Testis (tissue), 5 donors: ENCODE measurements at places on chromosomes 2 and 18.
A peak's percentile ranks its signal among the peaks of the same experiment; 100 is the strongest.

- no peak for DNase-seq
These were observed 28.0 kb downstream of the ST6GAL2 start for GRCh38 chr2:106857882-106858478.

DNA sequence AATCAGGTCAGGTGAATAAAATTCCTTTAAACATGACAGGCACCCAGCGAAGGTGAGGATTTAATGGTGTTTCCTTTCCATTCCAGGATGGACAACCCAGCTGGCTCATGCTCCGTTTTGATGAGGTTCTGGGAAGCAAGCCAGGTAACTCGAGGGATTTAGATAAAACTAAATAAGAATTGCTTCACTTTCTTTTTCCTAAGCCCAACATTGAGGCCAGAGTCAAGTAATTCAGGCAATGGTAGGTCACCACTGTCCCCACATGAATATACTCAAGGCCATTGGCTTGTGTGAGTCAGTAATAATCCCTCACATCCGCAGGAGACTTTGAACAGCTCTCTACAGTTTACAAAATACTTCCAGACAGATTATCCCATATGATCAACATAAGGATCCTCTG, 16.2 kb upstream of the LRATD1 start:
- DNase-seq: peak; percentile 49

DNA sequence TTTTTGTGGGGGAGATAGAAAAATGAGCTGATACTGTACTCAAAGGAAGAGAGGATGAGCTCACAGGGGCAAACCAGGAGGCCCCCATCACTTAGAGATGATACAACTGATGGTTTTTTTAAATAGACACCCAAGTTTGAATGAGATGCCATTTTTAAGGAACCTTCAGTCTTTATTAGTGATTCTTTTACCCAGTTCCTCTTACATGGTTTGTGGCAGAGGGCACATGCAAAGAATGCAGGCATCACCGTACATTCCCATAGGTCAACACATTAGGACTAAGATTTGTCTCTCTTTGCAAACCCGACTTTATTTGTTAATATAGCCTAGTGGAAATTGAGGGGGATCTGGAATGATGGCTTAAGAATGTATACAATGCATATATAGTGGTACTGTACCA, 250.9 kb downstream of the ASXL3 start:
- no peak for DNase-seq

GRCh38 chr18:58180738-58181353, 136.8 kb downstream of the NEDD4L start:
- DNase-seq: peak; percentile 72

- no peak for DNase-seq
These were observed 7.9 kb downstream of the RDH14 start for GRCh38 chr2:18552351-18553077.

GRCh38 chr2:197798187-197798586, 6.2 kb upstream of the PLCL1 start:
- no peak for DNase-seq

GRCh38 chr2:205684871-205685313, 2.6 kb downstream of the NRP2 start:
- DNase-seq: no peak

- DNase-seq: no peak
These were observed 172.5 kb downstream of the MAIP1 start for GRCh38 chr2:200127848-200128247.

GRCh38 chr2:98013407-98014042, 17.8 kb upstream of the TMEM131 start:
- no peak for DNase-seq

DNA sequence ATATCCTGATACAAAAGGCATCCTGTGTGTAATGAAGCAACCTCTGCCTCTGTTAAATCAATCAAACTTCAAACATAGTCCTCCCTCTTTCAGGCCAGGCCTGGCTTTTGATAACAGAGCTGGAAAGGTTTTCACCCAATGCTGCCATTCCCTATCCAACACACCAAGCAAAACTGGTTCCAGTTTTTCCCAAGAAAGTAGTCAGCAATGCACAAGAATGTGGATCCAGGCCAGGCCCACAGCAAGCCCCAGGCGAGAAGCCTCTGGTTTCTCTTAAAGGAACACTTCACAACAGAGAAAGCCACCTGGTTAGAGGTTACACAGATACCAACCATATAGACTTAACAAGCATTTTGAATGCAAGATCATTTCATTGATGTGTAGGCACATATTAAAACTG, 49.2 kb upstream of the CCDC150 start:
- DNase-seq: peak; percentile 42

DNA sequence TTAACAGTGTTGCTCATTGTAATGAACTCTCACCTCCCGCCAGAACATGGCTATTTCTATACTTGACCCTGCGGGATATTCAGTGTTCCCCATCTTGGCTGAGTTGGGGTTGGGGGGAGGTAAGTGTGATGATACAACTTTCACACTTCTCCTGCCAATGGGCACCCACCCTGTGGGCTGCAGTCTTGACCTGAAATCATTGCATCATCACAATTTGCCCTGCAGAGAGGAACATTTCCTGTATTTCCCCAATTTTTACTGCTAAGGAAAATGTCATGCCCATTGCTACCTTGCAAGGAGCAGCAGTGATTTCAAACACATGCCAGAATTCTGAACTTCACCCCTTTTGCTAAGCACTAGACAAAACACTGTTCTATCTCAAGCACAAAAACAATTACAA, 92.1 kb downstream of the ADD2 start:
- DNase-seq: no peak

DNA sequence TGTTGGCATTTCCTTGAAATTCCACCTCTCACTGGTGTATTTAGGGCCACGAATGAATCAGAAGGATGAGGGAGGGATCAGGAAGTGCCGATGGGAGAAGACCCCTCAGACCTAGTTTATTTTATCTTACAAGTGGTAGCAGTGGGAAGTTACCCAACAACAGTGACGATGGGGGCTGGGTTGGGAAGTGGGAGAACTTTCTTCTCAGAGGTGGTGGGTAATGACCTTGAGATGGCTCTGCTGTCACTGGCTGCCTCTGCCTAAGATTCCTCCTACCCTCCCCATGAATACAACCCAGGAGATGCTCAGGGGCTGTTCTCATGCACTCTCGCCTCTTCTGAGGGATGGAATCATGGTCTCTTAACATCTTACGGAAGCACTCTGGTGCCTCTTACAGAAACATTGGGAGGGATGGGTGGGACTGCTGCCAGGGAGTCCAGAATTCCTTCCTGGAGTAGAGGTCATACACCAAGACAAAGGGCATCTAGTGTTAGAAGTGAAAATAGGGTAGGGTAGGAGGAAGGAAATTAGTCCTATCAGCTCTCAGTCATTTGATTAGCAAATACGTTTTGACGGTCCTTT, 58.5 kb upstream of the TXNDC2 start:
- DNase-seq: no peak

- no peak for DNase-seq
These were observed 65.3 kb upstream of the RIT2 start for GRCh38 chr18:43180814-43181213.
